ENCODE measurements at places on chromosomes 11 and 22. TPM values are rescaled to one million over a fixed set of nuclear protein-coding genes. Genes with fewer than 3 reads are reported as not detected.

DNA sequence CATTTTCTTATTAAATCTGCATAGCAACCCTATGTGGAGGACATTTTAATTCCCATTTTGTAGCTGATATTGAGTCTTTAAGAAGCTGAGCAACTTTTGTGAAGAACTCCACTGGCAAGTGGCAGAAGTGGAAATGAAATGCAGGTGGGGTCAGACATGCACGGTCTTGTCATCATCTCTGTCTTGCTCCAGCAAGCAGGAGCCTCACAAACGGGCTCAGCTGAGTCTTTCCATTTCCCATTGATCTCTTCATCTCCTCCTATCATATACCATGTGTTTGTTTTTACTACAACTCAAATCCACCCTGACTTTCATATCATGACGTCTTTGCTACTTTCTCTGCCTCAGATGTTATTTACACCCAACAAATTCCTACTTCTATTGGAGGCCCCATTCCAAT lies 97.9 kb upstream of the TENM4 start:
- no peaks in the 10 kb centered on the region for H3K36me3 ChIP-seq
- H3K4me1 ChIP-seq: no peaks in the 10 kb centered on the region
- no peaks in the 10 kb centered on the region for H3K27me3 ChIP-seq
- DNase-seq: no peak
- no peak overlapping the region for H3K27ac ChIP-seq

The OR51B5 gene
- total RNA-seq: not detected

- H3K36me3 ChIP-seq: no peaks in the 10 kb centered on the region
- no peaks in the 10 kb centered on the region for H3K27me3 ChIP-seq
- no peaks in the 10 kb centered on the region for H3K4me1 ChIP-seq
- no peak for DNase-seq
- H3K27ac ChIP-seq: no peak overlapping the region
- no peak overlapping the region for H3K4me3 ChIP-seq
Measured at GRCh38 chr22:30832407-30832987, 136.1 kb downstream of the MORC2 start.

GRCh38 chr11:3859373-3859881 lies 4.0 kb downstream of the STIM1 start:
- no peak overlapping the region for H3K27ac ChIP-seq
- no peaks in the 10 kb centered on the region for H3K36me3 ChIP-seq
- H3K4me1 ChIP-seq: peaks cover 8% of the 10 kb centered on the region

The SYT7 gene
- 32.8 TPM for total RNA-seq

DNA sequence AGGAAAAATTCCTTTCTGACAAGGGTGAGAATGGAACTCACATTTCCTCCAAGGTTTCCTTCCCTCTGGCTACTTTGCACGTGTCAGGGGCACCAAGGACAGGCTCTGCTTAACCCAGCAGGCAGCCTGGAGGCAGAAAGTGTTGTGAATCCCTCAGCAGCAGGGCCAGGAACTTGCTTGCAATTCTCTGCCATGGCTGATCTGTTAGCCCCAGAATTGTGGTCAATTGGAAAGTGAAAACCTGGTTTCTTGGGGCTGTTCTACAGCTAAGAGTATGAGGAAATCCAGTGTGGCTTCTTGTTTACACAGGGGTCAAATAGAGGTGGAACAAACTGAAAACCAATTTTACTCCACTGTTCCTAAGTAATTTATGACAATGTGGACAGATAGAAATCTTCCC lies 38.3 kb upstream of the CEP295 start:
- DNase-seq: no peak
- peaks cover 13% of the 10 kb centered on the region for H3K4me1 ChIP-seq
- H3K27me3 ChIP-seq: no peaks in the 10 kb centered on the region
- H3K36me3 ChIP-seq: no peaks in the 10 kb centered on the region
- H3K27ac ChIP-seq: no peak overlapping the region

The GP1BB gene
- 1.0 TPM for total RNA-seq

The MPST gene
- 81.8 TPM for total RNA-seq

DNA sequence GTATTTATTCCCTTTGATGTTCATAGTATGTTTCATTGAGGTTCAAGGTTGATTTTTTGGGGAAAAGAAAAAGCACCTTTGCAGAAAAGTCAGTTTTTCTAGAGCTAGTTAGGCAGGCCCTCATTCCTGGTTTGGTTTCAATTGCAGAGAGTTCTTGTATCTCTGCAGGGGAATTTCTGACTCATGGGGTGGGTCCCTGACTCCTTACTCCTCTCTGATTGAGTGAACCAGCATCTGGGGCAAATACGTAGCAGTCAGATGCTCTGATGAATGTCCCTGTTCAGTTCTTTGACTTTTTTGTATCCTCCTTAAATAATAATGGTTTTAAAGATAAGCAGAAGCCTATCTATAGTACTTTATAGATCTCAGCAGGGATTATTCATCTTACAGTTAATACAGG lies 7.7 kb upstream of the NCR3LG1 start:
- H3K36me3 ChIP-seq: no peaks in the 10 kb centered on the region
- no peaks in the 10 kb centered on the region for H3K4me1 ChIP-seq
- no peak overlapping the region for H3K27ac ChIP-seq
- no peak for DNase-seq
